ENCODE measurements at places on chromosomes 6 and 20. TPM values are rescaled to one million over a fixed set of nuclear protein-coding genes. Genes with fewer than 3 reads are reported as not detected.

DNA sequence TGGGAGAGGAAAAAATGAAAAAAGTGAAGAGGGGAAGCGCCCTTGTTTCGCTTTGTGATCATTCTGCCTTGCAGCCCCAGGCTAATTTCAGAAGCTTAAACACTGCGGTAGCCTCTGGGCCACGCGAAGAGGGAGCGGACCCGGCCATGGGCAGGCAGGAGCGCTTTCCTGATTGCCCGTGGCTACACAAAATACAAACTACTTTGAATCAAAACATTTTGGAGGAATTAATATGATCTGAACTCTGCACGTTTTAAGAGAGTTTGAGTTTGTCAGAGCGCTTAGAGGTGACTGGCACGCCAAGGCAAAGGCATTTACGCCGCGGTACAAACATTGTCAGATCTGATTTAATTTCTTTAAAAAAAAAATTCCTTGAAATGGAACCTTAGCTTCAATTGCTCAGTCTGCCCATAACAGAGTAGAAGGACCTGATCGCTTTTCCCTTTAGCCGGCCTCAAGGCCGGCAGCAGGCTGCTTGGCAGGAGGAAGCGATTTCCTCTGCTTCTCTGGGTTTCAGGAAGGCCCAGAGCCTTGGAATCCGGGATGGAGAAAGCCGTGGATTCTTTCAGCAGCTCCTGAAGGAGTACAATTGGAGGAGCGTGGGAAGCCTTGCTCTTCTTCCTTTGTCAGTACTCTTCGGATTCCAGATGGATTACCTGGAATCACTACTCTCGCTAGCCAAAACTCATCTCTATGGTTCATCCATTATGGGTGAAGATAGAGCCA lies 9.7 kb downstream of the TFAP2D start:
- H3K27me3 ChIP-seq: peaks cover 100% of the 10 kb centered on the region
- H3K36me3 ChIP-seq: no peaks in the 10 kb centered on the region
- H3K4me1 ChIP-seq: peaks cover 43% of the 10 kb centered on the region

GRCh38 chr6:73388433-73388799 lies 6.2 kb upstream of the DDX43 start:
- H3K4me1 ChIP-seq: peaks cover 29% of the 10 kb centered on the region
- no peaks in the 10 kb centered on the region for H3K36me3 ChIP-seq
- peak overlapping the region; percentile 60 for H3K27ac ChIP-seq
- peak overlapping the region; percentile 72 for H3K4me3 ChIP-seq
- H3K27me3 ChIP-seq: peaks cover 12% of the 10 kb centered on the region
- no peak for DNase-seq

GRCh38 chr6:30903236-30903635 lies 4.8 kb upstream of the GTF2H4 start:
- no peak overlapping the region for H3K4me3 ChIP-seq
- peaks cover 16% of the 10 kb centered on the region for H3K36me3 ChIP-seq
- no peak for DNase-seq

- H3K27ac ChIP-seq: no peak overlapping the region
- no peak overlapping the region for H3K4me3 ChIP-seq
- DNase-seq: no peak
- peaks cover 3% of the 10 kb centered on the region for H3K36me3 ChIP-seq
These were observed 102.5 kb downstream of the PAK5 start for GRCh38 chr20:9736373-9736772.

Gene SAMD10
- 4.6 TPM for total RNA-seq

Gene PPP1R16B
- total RNA-seq: 12.0 TPM

Data from WTC11 (cell line).